ENCODE measurements at places on chromosomes 16 and 17.

- no peak for DNase-seq
Observed at GRCh38 chr17:35749560-35750412, 3.3 kb downstream of the GAS2L2 start.

DNA sequence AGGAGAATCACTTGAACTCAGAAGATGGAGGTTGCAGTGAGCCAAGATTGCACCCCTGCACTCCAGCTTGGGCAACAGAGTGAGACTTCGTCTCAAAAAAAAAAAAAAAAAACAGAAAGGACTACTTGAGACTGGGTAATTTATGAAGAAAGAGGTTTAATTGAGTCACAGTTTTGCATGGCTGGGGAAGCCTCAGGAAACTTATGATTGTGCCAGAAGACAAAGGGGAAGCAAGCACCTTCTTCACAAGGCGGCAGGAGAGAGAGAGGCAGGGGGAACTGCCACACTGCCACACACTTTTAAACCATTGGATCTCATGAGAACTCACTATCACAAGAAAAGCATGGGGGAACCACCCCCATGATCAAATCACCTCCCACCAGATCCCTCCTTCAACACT lies 9.0 kb upstream of the MILR1 start:
- DNase-seq: no peak

GRCh38 chr17:70053241-70054234 lies 21.5 kb upstream of the KCNJ16 start:
- no peak for DNase-seq

GRCh38 chr17:48952904-48953303 lies 8.3 kb upstream of the SNF8 start:
- no peak for DNase-seq

DNA sequence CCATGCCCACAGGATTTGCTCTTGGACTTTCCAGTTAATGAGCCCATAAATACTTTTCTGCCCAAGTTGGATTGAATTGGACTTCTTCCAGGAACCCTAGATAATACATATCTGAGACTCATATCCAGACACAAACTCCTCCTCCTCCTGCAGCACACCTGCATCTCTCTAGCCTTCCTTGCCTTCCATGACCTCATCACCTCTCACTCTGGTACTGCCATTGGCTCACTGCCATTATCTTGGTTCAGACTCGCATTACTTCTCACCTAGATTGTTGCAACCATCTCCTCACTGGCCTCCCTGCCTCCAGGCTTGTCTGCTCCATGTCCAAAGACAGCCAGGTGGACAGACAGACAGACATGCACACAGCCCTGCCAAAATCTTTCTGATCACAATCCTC lies 4.8 kb upstream of the SYT17 start:
- no peak for DNase-seq

DNA sequence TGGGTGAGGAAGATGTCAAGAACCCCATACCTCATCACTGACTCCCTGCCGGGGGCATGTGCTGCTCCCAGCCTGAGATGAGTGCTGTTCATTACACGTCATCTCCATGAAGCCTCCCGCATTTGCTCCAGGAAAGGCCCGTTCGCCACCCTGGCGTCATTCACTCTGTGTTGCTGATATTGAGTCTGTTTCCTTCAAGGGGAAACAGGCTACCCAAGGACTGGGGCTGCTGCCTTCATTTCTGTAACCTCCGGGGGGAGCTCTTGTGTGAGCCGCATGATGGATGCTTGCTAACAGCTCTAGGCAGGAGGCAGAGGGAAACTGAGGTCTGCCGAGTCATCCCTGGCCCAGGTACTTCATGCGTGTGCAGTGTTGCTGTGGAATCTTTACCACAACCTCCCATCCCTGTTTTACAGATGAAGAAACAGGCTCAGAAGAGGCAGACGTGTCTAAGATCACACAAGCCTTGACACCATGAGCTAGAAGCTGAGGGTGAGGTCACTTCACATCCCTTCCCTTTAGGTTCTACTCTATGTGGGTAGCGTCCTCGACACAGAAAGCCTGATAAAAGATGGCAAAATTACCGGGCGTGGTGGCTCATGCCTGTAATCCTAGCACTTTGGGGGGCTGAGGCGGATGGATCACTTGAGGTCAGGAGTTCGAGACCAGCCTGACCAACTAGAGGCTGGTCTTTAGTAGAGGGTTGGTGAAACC lies 3.5 kb upstream of the ARMC5 start:
- DNase-seq: no peak

GRCh38 chr16:11914210-11915113 lies 1.3 kb downstream of the GSPT1 start:
- no peak for DNase-seq

DNA sequence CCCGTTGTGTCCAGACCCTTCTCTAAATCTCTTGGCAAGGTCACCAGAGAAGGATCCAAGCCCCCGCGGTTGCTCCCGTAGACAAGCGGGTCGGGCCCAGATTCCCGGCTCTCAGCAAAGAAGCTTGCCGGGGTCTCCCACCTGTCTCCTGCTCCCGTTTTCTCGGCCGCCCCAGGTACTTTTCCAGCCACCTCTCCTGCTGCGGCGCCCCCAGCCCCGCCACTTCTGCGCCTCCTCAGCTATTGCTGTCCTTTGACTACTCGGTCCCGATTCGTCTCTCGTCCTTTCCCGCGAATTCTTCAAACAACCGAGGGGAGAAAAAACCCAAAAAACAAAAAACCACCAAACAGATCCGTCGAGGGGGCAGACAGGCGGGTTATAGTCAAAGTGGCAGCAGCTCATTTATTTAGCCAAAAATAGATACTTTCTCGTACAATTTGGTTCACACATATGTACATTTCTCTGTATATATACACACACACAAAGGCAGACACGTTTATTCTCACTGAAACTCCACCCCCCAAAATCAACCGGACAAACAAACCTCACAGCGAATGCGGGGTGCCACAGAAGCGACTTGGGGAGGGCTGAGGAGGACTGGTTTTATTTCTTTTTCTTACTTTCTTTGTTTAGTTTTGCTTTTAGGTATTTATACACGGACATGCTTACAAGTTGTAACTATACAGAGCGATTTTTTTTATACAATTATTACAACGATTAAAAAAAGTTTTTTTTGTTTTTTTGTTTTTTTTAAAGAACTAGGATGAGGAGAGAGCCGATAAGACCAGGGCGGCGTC lies 3.5 kb downstream of the IRX3 start:
- no peak for DNase-seq

- no peak for DNase-seq
Observed at GRCh38 chr17:28173031-28173561, 130.6 kb downstream of the NLK start.

GRCh38 chr17:72359274-72359673 lies 238.5 kb downstream of the SOX9 start:
- no peak for DNase-seq

- DNase-seq: peak; percentile 67
Observed at GRCh38 chr17:81959362-81960129, 1.4 kb downstream of the NOTUM start.

- no peak for DNase-seq
Observed at GRCh38 chr17:78899361-78900260, 3.4 kb downstream of the CEP295NL start.

GRCh38 chr16:87053016-87053982 lies 263.9 kb downstream of the C16orf95 start:
- DNase-seq: no peak

- no peak for DNase-seq
Observed at GRCh38 chr16:2526135-2526534, 5.1 kb downstream of the CEMP1 start.

DNA sequence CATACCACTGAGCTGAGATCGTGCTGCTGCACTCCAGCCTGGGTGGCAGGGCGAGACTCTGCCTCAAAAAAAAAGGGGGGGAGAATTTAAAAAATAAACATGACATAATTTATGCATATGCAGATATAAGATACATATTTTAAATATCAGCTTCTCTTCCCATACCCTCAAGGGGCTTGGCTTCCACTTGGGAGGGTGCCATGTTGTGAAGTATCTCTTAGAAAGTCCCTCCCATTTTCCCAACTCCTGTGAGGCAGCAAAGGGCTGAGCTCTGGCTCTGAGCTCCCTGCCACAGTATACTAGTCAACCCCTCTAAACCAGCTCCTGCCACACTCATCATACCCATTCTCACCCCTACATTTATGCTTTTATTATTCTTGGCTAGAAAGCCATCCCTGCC lies 39.4 kb downstream of the MYH11 start:
- DNase-seq: no peak

DNA sequence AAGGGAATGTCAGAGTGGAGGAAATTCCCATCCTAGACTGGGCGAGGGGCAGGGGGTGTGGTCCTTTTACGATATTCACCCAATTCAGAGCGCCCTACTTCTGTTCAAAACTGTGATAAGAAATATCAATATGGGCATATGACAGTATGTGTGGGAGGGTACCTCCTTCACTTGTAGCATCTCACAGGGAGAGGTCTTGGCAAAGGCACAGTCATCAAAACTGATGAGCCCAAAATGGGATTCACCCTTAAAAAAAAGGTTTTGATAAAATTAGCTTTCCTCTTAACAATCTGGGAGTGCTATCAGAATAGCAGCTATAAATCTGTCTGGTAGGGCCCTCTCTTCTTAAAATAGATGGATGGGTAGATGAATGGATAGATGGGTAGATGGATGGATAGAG lies 967.8 kb upstream of the RBFOX1 start:
- DNase-seq: no peak

DNA sequence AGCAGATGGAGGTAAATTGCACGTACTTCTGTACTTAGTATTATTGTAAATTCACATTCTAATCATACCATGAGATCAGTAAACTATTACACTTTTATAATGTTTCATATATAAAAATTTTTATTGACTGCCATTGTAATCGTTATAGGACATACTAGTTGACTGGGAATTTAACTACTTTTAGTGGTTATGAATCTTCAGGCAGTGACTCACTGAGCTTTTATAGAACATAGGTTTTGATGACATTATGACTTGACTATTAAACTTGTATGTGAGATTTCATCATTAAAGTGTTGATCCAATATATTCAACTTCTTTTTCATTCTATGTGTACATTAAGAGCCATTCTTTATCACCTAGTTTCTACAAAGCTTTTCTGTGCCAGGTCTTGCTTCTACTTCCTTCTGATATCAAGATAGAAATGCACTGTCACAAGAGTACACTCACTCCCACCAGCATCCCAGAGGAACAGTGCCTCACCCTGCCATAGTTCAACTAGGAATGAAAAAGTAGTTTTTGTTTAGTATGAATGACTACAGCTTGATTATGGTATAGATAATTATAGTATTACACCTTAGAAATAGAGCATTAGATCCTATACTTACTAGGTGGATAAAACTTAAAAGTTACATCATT lies 142.4 kb upstream of the RBL2 start:
- no peak for DNase-seq

DNA sequence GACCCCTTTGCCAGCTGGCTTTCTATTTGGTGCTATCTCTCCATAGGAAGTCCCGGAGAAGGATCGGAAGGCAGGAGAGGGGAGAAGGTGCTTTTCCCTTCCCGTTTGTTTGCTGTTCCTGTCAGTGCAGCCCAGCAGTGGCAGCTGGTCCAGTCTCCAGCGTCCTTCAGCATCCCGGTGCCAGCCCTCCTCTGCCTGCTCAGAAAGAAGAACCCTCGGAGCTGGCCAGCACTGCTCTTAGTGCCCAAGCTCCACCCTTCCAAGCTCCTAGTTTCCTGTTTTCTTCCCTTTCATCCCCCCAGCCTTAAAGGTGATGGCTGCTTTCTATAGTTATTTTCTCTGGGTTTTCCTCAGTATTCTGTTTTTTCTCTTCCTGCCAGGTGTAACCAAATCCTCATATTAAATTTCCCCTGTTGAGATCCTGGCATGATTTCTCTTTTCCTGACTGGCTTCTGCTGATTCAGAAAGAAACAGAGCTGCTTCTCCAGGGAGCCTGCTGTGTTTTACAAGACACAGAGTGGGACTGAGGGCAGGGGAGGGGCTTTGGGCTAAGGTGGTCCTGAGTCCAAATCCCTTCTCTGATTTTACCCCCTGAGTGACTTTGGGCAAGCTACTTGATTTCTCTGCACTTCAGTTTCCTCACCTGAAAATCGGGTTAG lies 186.8 kb downstream of the COPRS start:
- no peak for DNase-seq

DNA sequence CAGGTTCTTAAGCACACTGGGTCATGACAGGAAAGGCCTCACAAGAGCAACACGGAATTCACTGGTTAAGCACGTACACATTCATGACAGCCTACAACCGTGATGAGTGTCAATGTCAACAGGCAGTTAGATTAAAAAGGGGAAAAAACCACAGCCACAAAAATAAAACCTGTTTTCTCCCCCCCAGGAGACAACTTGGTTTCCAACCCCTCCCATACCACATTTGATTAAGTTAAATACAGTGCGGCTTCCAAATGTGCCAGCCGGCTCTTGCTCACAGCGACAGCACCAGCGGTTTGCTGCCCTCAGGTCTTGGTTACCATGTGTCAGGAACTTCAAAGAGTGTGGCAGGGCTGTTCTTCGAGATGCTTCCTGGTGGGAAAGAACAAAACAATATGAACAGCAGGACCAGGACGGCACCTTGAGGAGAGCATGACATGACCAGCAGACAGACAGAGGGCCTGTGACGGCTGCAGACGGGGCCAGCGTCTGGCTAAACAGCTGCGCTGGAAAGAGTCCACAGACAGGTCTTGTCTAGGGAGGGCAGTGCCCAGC lies 193.6 kb downstream of the PARN start:
- no peak for DNase-seq

GRCh38 chr16:78894886-78895285 lies 705.7 kb downstream of the MAF start:
- DNase-seq: no peak
